GM23338 (cell line): ENCODE measurements at places on chromosomes 12 and 14. TPM values are rescaled to one million over a fixed set of nuclear protein-coding genes. Genes with fewer than 3 reads are reported as not detected.

RNASE3 gene
- total RNA-seq: not detected in 2 replicates

- no peak overlapping the region for H3K4me3 ChIP-seq
- no peak for DNase-seq
- H3K36me3 ChIP-seq: no peaks in the 10 kb centered on the region
- H3K4me1 ChIP-seq: no peaks in the 10 kb centered on the region
These were observed 1012.0 kb downstream of the FLRT2 start for GRCh38 chr14:86541972-86542371.

POTEM gene
- not detected in 2 replicates for total RNA-seq

GRCh38 chr12:42729535-42729900 lies 140.0 kb upstream of the PRICKLE1 start:
- no peak overlapping the region for H3K4me3 ChIP-seq
- DNase-seq: no peak

- no peak for DNase-seq
- no peaks in the 10 kb centered on the region for H3K36me3 ChIP-seq
- no peak overlapping the region for H3K4me3 ChIP-seq
- no peak overlapping the region for H3K27ac ChIP-seq
- H3K27me3 ChIP-seq: no peaks in the 10 kb centered on the region
These were observed 142.6 kb downstream of the NPAS3 start for GRCh38 chr14:33081259-33081658.

DNA sequence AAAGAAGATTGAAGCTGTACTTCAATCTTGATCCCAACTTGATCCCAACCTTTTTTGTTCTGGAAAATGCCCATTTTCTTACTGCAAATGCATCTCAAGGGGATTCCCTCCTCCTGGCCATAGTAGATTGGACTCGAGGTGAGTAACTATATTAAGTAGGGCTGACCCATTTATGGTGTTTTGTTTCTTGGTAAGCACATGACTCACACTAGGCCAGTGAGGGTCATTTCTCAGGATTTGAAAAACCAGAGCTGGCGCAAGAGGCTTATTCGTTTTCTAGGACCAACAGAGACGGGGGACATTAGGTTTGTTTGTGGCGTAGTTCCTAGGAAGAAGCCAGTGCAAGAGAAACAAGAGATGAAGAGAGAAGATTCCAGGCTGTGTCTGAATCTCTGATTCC lies 51.4 kb downstream of the MRPL42 start:
- H3K4me3 ChIP-seq: no peak overlapping the region
- H3K27ac ChIP-seq: no peak overlapping the region
- H3K4me1 ChIP-seq: no peaks in the 10 kb centered on the region
- no peaks in the 10 kb centered on the region for H3K27me3 ChIP-seq

GRCh38 chr14:55136241-55136640 lies 7.2 kb downstream of the LGALS3 start:
- H3K27ac ChIP-seq: no peak overlapping the region
- no peaks in the 10 kb centered on the region for H3K36me3 ChIP-seq
- no peaks in the 10 kb centered on the region for H3K4me1 ChIP-seq
- no peak overlapping the region for H3K4me3 ChIP-seq

IL23A gene
- 2.5 and 3.2 TPM in 2 replicates for total RNA-seq

GRCh38 chr12:5921966-5922899 lies 22.8 kb downstream of the ANO2 start:
- H3K36me3 ChIP-seq: no peaks in the 10 kb centered on the region
- H3K4me3 ChIP-seq: no peak overlapping the region
- no peaks in the 10 kb centered on the region for H3K27me3 ChIP-seq

DNA sequence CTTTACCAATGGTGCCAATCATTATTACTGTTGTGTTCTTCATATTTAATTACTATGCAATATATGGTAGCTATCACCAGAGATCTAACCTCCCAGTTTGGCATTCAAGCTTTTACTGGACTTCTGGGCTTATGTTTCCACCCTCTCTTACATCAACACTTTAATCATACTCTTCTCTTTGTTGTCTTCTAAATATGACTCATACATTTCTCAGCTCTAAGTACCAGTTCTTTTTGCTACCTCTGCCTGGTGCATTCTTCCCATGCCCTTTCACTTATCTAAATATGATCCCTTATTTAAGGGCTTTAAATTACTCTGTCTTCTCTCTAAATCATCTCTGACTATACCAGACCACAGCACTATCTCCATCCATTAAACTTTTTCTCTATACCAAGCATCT lies 246.1 kb upstream of the CCDC196 start:
- H3K27ac ChIP-seq: no peak overlapping the region
- H3K36me3 ChIP-seq: no peaks in the 10 kb centered on the region
- H3K27me3 ChIP-seq: no peaks in the 10 kb centered on the region
- no peak for DNase-seq

SERPINA10 gene
- total RNA-seq: not detected in 2 replicates

DNA sequence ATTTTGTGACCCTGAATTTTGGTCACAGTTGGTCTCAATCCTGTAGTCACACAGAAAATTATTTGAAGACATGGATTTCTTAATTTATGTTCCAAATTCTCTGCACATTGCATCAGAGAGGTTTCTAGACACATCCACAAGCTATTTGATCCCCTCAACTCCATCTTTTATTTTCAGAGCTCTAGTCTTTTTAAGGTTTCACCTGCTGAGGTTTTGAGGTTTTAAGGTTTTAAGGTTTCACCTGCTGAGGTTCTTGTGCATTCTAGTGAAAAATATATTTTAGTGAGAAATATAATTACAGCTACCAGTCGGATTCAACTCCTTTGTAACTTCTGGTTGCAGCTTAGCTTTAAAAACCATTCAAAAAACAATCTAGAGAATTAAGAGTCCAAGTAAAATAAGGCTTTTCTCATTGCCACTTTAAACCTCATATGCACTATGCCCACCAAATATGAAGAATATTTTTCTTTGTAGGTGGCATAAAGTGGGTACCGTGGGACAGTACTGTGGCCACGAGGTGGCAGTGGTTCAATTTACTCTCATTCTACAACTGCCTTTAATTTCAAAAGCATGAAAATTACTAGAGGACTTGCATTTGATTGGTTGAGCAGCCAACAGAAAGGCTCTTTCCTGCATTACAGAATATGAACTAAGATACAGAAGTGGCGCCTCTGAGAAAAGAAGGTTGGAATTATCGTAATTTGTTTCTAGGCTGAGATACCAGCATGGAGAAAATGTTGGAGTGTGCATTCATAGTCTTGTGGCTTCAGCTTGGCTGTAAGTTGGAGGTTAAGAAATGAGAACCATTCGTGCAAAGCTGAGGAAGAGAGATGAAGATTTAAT lies 366.5 kb upstream of the OR4E1 start:
- no peaks in the 10 kb centered on the region for H3K4me1 ChIP-seq
- no peaks in the 10 kb centered on the region for H3K36me3 ChIP-seq
- H3K4me3 ChIP-seq: no peak overlapping the region
- peak; percentile 27 for DNase-seq
- H3K27me3 ChIP-seq: no peaks in the 10 kb centered on the region
- H3K27ac ChIP-seq: no peak overlapping the region

GRCh38 chr12:131511803-131512561 lies 198.9 kb upstream of the SFSWAP start:
- H3K27me3 ChIP-seq: no peaks in the 10 kb centered on the region
- no peak for DNase-seq
- H3K4me1 ChIP-seq: peaks cover 9% of the 10 kb centered on the region
- H3K4me3 ChIP-seq: no peak overlapping the region
- H3K36me3 ChIP-seq: no peaks in the 10 kb centered on the region
